ENCODE measurements at places on chromosomes 7 and 10.

GRCh38 chr10:109912335-109913281 is 10.7 kb downstream of the XPNPEP1 start:
- no peak for DNase-seq

DNA sequence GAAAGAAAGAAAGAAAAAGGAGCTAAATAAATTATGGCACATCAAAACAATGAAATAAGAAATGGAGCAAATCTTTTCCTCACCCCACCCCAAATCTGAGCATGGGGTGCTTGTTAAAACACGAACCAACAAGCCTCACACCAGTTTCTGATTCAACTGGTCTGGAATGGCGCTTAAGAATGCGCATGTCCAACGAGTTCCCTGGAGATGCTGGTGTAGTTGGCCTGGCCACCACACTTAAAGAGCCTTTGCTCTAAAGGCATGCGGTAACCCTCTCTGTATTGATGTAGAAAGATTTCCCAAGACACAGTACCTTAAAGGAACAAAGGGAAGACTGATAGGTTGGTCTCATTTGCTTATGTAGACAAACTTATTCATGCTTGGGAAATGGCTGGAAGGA is 49.1 kb upstream of the STEAP1B start:
- DNase-seq: no peak

- DNase-seq: no peak
These were observed 145.1 kb upstream of the MEOX2 start for GRCh38 chr7:15831606-15832005.

DNA sequence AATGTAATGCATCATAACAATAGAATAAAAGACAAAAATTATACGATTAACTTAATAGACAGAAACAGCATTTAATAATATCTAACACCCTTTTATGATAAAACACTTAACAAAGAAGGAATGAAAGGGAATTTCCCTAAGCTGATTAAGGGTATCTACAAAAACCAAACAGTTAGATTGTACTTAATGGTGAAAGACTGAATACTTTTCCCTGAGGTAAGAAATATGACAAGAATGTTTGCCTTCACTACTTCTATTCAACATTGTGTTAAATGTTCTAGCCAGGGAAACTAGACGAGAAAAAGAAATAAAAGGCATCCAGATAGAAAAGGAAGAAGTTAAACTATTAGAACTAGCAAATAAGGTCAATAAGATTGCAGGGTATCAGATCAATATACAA is 276.9 kb downstream of the BAMBI start:
- no peak for DNase-seq

DNA sequence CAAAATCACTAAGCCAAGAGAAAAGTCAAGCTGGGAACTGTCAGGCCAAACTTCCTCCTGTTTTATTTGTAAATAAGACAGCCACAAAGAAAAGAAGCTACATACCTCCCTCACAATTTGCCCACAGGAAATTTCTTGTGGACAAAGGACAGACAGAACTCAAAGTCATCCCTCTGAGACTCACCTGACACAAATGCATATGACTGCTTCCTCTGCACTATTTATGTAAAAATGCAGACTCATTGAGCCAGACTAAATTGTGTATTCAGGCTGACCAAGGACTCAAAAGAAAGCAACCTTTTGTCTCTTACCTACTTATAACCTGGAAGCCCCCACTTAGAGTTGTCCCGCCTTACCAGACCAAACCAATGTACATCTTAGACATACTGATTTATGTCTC is 11.8 kb downstream of the TOMM7 start:
- no peak for DNase-seq

- no peak for DNase-seq
These were observed 115.5 kb upstream of the ZMIZ1 start for GRCh38 chr10:78953113-78953798.

- DNase-seq: no peak
These were observed 57.9 kb downstream of the ZNF467 start for GRCh38 chr7:149715476-149715875.

- no peak for DNase-seq
These were observed 14.8 kb downstream of the CYP3A7 start for GRCh38 chr7:99719996-99720769.

DNA sequence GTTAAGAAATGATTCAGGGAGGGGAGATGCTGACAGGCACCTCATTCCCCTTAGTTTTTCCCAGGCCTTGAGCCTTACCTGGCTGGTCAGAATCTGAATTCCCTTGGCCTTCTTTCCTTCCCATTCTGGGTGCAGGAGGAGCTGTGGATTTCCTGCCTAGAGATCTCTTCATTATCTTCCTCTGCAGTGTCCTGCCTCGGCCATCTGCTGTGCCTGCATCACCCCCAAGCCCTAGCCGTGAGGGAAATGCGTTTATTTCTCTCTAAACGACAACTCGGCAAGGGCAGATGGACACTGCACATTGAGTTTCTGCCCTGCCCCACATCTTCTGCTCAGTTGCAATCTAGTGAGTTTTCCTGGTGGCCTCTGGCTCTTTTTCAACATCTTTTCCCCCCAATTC is 26.7 kb downstream of the ZCWPW1 start:
- DNase-seq: no peak

DNA sequence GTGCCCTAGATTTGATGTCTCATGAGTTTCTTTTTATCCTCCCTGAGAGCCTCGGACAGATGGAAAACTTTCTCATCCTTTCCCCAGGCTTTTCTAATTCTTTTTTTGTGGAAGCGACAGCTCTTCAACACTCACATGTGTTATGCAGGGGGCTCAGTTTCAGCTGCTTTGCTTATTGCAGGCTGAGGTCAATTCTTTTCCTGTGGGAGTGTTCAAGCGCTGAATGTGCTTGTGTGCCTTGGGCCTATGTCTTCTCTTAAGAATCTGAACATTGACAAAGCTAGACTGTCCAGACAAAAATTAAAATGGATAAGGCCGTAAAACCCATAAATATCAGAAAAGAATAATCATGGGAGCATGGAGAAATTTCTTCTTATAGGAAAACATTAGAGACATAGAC is 125.2 kb upstream of the STEAP4 start:
- DNase-seq: no peak

- DNase-seq: no peak
These were observed 80.0 kb downstream of the RBM33 start for GRCh38 chr7:155724327-155725005.

DNA sequence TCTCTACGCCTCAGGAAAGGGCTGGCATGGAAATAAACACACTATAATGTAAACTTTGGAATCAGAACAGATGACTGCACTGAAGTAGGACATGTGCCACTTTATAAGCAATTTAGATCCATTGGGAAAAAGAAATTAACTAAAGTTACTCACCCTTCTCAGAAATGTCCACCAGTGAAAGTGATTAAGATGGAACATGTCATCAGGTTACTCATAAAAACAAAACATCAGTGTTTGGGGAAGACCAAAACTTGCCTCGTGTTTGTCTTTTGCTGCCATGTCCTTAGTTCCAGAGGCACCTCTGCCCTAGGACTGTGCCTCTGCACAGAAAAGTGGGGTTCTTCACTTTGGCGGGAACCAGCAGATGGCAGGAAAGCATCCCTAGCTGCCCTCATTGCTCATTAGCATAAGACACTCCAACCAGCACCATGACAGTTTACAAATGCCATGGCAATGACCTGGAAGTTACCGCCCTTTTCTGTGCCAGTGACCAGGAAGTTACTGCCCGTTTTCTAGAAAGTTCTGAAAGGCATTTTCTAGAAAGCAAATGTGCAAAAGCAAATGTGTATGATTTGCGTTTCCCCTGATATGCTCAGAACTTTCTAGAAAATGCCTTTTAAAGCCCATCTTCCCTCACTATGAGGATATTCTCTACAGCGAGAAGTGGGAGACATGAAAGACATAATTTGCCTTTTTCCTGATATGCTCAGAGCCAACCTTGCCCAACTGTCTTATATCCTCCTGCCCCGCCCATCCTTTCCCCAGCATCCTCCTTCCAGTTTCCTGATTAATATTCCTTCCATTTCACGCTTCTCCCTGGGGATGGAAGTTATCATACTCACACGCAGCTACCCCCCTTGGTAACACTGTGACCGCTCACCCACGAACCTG is 258.2 kb downstream of the USP6NL start:
- DNase-seq: no peak

GRCh38 chr7:1290026-1290678 is 57.5 kb downstream of the UNCX start:
- peak; percentile 8 for DNase-seq

Measured in stimulated activated CD4-positive, alpha-beta T cell treated with anti-CD3 and anti-CD28 coated beads, Interleukin-12 subunit alpha, Interleukin-12 subunit beta, amount 100 ng/mL, for 48 hours (primary cell).